BJ (cell line): ENCODE measurements at places on chromosomes 11 and 22.

DNA sequence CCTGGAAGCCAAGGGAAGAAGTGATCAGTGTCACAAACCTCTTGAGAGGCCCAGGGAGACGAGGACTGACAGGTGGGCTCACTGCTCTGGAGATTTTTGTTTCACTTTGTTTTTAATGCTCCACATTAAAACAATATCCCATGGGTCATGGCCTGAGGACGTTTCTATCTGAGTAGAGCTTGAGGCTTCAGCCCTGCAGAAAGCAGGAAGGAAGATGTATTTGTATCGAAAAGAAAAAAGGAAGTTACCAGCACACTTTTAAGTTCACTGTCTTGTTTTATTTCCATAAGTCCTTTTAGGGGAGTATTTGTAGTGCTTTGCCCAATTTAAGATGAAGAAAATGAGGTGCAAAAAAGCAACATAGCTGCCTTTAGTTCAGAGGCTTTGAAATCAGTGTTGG lies 191.1 kb downstream of the GRIK4 start:
- DNase-seq: no peak

GRCh38 chr22:23220485-23221350 lies 40.4 kb downstream of the BCR start:
- no peak for DNase-seq

GRCh38 chr11:67211656-67212436 lies 54.4 kb upstream of the GRK2 start:
- DNase-seq: no peak

DNA sequence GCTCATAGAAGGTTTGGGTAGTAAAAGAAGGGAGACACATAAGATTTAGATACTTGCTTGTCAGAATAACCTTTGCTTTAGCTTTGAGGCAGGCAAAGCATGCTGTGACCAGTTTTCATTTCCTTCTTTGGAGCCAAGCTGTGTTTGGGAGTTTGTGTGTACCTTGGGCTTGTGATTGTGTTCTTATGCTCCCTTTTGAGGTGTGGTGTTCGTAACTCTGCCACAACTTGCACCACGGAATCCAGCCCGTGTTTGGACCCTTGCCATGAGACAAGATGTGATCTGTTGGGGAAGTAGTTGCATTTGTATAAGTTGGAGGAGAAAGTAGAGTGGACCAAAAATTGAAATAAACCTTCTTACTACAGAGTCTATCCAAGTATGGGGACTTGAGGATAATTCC lies 34.0 kb downstream of the BMAL1 start:
- DNase-seq: no peak

DNA sequence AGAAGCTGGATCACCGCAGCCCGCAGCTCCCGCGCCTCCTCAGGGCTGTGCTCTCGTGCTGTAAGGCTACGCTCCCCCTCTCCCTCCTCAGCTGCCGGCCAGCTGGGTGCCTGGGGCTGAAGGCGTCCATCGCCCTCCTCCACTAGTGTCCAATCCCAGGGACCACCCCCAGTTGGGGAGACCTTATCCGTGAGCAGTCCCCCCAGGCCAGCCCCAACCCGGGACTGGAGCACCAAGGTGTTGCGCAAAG lies 1.2 kb downstream of the AP5B1 start:
- no peak for DNase-seq

DNA sequence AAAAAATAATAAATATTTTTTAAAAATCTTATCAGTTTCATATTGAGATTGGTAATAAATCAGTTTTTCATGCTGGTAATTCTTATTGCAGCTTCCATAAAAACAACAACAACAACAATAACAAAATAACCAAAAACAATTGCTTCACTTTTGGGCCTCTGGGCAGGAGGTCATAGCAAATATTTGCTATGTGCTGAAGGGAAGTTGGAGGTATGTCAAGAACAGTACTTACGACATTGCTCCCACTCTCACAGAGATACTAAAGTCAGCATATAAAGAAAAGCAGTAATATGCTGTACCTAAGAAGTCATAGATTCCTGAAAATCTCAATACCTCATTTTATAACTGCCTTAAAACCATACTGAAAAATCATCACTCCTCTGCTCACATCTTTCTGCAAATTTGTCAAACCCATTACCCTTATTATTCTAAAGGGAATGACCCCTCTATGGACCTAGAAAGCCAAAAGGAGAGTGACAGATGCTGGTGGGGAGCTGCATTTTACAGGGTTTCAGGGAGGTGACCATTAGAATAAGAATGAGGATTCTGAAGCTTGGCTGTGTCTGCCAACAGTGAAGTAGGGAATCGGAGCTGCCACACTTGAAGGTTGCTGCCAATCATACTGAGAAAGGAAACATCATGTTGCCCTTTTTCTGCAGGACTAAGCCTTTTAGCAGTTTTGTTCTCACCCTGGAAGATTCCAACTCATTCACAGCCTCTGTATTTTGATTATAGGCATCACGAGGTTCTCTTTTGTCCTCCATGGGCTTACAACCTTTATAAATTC lies 742.9 kb downstream of the LRRC4C start:
- no peak for DNase-seq

GRCh38 chr11:12235947-12236743 lies 125.8 kb downstream of the MICAL2 start:
- DNase-seq: no peak

DNA sequence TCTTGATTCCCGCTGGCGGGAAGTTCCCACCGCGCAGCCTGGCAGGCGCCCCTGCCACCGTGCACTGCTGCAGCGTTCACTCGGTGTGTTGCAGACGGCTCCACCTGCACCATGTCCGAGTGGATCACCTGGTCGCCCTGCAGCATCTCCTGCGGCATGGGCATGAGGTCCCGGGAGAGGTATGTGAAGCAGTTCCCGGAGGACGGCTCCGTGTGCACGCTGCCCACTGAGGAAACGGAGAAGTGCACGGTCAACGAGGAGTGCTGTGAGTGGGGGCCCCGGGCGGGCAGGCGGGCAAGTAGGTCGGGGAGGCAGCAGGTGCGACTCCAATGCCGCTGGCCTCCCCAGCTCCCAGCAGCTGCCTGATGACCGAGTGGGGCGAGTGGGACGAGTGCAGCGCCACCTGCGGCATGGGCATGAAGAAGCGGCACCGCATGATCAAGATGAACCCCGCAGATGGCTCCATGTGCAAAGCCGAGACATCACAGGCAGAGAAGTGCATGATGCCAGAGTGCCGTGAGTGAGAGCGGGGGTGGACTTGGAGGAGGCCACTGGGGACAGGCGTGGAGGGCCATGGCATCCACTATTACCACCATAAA lies 99.7 kb downstream of the RRAS2 start:
- no peak for DNase-seq
